Glomerular endothelial cell (primary cell): ENCODE measurements at places on chromosomes 4 and X.

- DNase-seq = no peak
Observed at GRCh38 chr4:87516683-87517082, 12.5 kb downstream of the SPARCL1 start.

- DNase-seq = no peak
Observed at GRCh38 chr4:140219567-140219966, 65.6 kb upstream of the MAML3 start.

GRCh38 chr4:84690481-84690880 lies 107.6 kb downstream of the CDS1 start:
- no peak for DNase-seq

GRCh38 chrX:134990475-134990800 lies 353 bp upstream of the SMIM10 start:
- DNase-seq = no peak

DNA sequence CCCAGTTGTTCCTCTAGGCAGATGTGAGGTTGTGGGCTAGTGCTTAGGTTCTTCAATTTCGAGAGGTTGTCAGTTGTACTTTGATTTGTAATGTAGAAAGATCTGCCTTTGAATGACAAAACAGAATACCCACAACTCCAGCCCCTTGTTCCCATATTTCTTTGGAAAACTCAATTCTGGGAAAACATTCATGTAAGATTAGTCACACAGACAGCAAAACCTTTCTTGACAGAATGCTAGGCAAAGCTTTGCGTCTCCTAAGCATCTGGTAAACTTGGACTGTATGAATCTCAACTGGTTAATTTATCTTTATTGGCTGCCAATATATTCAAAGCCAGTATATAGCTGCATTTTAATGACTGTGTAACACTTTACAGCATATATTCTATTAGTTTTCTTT lies 34.9 kb downstream of the NOCT start:
- DNase-seq = no peak

DNA sequence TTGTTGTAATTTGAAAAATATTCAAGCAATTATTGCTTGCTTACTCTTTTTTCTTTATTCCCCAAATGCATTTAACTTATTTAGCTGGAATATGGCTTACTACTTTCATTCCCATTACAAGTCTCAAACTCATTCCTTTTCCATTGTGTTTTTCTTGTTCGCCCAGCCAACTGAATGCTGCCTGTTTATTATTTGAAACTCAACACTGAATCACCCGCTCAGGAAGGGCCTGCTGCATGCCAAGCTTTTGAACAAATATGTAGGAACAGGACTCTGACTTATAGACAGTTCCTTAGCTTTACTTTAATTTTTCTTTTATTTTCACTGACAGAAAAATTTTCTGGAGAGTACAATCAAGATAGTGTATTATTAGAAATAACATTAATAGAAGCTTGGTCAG lies 12.9 kb downstream of the PCDH18 start:
- DNase-seq = no peak

DNA sequence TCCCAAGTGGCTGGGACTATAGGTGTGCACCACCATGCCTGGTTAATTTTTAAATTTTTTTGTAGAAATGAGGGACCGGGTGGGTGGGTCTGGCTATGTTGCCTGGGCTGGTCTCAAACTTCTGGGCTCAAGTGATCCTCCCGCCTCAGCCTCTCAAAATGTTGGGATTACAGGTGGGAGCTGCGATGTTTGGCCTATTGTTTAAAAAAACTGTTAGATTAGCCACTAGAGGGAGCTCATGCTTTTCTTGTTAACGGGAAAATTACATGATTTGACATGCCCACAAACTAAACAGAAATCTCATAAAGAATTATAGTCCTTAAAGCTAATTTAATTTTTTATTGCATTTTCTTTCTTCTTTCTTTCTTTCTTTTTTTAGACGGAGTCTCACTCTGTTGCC lies 5.0 kb upstream of the SDAD1 start:
- DNase-seq = no peak

GRCh38 chr4:57119054-57119651 lies 9.0 kb upstream of the IGFBP7 start:
- no peak for DNase-seq

- DNase-seq = no peak
Observed at GRCh38 chr4:113122066-113122465, 72.6 kb downstream of the ANK2 start.

GRCh38 chr4:138037696-138038095 lies 204.5 kb downstream of the SLC7A11 start:
- DNase-seq = no peak

DNA sequence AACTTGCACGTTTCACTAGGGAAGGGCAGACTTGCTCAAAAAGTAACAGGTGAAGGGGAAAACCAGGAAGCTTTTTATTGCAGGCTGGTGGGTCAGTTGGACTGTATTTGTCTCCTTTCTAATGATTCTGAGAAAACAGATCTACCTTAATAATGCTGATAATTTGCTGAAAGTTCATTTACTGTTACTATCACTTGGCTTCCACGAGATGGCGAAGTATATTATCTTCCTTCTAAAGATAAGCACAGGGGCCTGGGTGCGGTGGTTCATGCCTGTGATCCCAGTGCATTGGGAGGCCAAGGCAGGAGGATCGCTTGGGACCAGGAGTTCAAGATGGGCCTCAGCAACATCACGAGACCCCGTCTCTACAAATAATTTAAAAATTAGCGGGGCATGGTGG lies 16.4 kb downstream of the CCKAR start:
- DNase-seq = no peak

- DNase-seq = no peak
Observed at GRCh38 chr4:7421356-7422150, 13.2 kb downstream of the PSAPL1 start.
